CD4-positive, alpha-beta T cell treated with Interleukin-21 for 1 hour (primary cell): ENCODE measurements at places on chromosomes 13 and 19.

DNA sequence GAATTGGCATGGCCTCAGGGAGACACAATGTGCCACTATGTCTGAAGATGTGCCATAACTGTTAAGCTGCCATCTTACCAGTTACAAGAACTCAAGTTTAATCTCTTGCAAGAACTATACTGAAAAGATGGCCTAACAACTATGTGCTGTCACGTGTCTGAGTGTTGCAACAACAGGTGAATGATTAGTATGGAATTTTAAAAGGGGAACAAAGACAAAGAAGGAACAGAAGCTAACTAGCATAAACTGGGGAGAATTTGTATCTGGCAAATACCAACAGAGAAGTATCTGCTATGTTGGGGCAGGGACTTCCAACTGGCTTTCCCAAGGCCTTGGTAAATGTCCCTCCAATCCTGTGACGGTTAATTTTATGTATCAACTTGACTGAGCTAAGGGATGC, 11.5 kb upstream of the ACOD1 start:
- no peak for DNase-seq

GRCh38 chr13:75352641-75353327, 129.2 kb downstream of the TBC1D4 start:
- DNase-seq: no peak

DNA sequence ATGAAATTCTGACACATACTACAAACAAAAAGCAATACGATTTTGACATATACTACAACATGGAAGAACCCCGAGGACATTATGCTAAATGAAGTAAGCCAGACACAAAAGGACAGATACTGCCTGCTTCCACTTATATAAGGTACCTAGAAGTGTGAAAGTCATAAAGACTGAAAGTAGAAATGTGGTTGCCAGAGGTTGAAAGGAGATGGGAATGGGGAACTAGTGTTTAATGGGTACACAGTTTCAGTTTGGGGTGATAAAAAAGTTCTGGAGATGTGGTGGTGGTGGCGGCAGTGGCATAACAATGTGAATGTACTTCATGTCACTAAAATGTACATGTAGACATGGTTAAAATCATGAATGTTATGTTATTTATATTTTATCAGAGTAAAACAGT, 12.1 kb upstream of the NDFIP2 start:
- DNase-seq: no peak

DNA sequence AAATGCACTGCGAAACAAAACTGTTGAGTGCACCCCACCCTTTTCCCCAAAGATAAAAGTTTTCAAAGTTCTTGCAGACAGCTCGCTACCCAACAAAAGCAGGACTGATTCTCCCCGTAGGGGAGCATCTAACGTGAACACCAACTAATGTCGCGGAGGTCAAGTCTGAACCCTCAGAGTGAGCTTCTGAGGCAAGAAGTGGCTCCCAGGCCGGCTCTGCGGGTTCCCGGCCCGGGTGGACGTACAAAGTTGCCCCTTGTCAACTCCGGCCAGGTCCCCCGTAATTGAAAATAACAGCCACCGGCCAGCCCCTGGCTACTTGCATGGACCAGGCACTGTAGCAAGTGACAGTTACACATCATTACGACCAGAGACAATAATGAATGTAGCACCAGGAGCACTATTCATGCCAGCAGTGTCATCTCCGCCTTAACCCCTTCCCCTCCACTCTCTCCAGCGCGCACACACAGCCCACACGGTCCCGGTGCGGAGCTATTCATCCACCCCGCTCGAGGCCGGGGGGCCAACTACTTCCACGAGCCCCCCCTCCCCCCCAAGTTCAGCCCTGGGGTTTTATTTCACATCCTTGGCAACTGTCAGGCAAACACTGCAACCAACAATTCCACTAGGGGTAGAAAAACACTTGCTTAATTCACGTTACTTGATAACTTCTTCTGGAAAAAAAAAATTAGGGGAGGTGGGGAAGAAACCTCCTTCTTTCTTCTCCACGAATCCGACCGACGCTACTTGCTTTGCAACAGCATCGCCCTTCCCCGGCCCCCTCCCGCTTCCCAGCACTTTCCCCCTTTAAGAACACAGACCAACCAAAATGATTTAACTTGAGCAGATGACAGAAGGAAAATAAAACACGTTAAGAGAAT, 1.2 kb downstream of the KLF12 start:
- peak; percentile 63 for DNase-seq

- peak; percentile 92 for DNase-seq
Measured at GRCh38 chr19:18683109-18683957, at the start of gene CRTC1. Gene CRTC1, plus strand, starts transcription at chr19:18683680. Its CDS starts 23 bp downstream, at chr19:18683703.

- DNase-seq: no peak
Measured at GRCh38 chr13:21938636-21939035, 267.8 kb downstream of the FGF9 start.

GRCh38 chr19:7701654-7702457, at the start of gene FCER2:
Gene FCER2, minus strand, starts transcription at chr19:7702131. Its CDS starts 2,371 bp downstream, at chr19:7699760.
- DNase-seq: no peak

DNA sequence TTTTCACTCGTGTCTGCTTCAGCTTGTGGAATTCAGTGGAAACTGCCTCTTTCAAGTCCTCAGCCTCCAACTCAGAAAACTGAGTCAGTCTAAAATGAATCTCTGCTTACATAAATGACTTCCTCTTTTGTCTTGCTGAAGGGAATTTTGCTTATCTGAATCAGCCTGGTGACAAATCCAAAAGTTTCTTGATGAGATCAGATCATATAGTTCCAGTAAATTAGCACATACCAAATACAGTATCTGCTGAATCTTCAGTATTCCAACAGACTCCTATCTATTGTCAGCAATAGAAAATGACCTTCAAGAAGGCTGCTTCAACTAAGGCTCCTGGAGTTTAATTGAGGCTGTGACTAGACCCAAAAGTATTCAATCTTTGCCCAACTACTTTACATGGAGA, 290.0 kb downstream of the MZT1 start:
- DNase-seq: no peak

- DNase-seq: no peak
Measured at GRCh38 chr19:45423033-45423588, 606 bp downstream of the ERCC1 start.

DNA sequence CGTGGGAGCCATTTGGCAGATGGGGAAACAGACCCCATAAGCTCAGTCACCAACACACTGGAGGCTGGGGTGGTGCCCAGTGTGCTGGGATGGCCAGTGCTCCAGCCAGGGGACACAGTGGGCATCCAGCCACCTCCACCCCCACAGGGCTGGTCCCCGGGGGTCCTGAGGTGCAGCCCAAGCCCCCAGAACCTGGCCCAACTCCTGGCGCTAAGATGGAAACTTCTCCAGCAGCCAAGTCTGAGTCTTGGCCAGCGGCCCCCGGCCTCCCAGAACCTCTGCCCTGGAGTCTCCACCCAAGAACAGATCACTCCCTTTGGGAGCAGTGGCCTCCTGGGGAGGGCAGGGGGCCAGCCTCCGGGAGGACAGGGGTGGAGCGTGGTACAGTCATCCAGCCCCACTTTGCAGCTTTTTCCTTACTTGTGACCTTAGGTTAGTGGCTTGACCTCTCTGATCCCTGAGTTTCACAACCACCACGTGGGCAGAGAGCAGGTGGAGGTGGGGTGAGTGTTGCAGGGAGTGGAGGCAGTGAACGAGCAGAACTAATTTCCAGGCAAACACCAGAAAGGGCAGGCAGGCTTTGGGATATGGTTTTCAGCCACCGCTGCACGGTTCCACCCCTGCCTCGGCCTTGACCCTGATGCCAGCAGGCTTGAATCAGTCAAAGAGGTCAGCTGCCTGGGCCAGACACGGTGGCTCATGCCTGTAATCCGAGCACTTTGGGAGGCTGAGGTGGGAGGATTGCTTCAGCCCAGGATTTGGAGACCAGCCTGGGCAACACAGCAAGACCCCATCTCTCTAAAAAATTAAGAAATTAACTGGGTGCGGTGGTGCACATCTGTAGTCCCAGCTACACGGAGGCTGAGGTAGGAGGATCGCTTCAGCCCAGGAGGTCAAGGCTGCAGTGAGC, 4.3 kb upstream of the NRTN start:
- DNase-seq: no peak

GRCh38 chr13:51524829-51525566, 59.3 kb upstream of the WDFY2 start:
- no peak for DNase-seq

- no peak for DNase-seq
Measured at GRCh38 chr13:39503048-39503447, 99.9 kb downstream of the LHFPL6 start.

DNA sequence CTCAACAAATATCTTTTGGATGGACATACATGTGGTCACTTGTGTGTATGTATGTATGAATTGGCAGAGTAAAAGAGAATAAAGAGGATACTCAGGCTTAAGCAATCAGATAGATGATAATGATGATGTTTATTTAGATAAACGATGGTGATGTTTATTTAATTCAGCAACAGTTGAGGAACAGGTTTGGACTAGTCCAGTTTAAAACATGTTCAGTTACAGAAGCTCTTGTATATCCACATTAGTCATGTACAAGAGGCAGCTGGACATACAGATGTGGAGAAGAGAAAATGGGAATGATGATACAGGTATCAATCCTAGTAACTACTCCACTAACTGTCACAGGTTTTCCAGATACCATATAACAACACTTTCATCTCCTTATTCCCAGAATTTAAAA, 232.1 kb downstream of the DIAPH3 start:
- DNase-seq: no peak

- no peak for DNase-seq
Measured at GRCh38 chr19:2560369-2560768, 84.4 kb downstream of the GADD45B start.

DNA sequence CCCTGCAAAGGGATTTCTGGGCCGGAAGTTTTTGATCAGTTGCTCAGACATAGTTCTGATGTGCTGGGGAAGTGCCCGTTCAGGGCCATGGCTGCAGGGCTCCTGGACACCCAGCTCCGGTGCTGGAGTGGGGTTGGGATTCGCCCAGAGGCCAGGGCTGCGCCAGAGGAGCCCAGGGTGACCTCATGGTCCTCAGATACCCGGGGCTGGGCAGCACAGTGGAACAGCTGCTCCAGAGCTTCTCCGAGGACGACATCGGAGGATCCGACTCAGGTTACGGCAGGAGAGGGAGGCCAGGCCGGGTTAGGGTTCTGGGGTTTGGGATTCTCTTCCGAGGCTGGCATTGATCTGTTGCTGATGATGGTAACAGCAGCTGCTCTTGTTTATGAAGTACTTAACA, 20.9 kb downstream of the CARM1 start:
- no peak for DNase-seq

- DNase-seq: no peak
Measured at GRCh38 chr19:42693760-42694350, 46.4 kb downstream of the PSG3 start.

DNA sequence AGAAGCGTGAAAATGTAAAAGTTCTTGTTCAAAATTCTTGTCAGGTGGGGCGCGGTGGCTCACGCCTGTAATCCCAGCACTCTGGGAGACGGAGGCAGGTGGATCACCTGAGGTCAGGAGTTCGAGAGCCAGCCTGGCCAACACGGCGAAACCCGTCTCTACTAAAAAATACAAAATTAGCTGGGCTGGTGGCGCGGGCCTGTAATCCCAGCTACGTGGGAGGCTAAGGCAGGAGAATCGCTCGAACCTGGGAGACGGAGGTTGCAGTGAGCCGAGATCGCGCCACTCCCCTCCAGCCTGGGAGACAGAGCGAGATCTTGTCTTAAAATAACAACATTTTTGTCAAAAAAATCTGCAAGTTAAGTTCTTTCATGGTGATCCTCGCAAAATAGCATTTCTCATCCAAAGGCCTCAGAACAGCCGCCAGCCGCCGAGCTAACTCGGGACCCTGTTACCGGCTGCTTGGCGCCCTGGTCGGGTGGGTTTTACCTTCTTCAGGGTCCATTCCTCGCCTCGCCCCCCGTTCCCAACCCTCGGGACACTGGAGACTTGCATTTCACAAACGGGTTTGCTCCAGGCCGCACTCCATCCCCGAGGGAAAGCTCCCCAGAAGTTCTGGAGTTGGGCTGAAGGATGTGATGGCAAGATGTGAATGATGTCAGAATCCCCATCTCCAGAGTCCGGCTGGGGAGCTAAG, 1.6 kb downstream of the LATS2 start:
- DNase-seq: no peak

DNA sequence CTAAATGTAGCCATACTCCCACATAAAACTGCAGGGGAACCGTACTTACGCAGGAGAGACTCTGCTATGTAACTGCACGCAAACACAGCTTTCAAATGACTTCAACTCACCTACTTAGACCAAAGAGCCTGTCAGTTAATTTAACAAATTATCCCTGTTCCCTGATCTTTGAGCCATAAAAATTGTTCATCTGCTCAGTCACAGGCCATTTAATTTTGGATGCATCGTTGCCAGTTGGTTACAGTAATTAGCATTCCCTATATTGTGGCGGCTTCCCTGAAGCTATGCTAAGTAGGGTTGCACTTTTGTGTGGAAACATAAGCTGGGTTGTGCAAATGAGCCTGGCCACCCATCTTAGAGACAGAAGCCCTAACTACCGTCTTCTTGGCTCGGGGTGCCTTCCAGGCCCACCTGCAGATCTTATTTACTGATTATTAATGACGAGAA, 21.2 kb upstream of the OBI1 start:
- no peak for DNase-seq

GRCh38 chr13:113441661-113442060, 11.6 kb downstream of the ADPRHL1 start:
- DNase-seq: no peak

DNA sequence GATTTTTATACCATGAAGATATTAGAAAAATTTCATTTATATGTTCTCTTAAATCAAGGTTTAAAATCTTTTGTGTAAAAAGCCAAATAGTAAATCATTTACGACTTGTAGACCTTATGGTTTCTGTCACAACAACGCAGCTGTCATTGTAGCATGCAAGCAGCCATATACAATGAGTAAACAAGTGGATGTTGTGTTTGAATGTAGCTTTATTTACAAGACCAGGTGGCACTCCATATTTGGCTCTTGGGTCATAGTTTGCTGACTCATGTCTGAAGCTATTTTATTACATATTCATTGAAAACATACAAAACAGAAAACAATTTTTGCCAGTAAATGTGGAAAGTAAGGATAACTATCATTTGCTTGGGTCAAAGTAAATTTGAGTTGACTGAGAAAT, 930.8 kb downstream of the SLITRK5 start:
- DNase-seq: no peak

DNA sequence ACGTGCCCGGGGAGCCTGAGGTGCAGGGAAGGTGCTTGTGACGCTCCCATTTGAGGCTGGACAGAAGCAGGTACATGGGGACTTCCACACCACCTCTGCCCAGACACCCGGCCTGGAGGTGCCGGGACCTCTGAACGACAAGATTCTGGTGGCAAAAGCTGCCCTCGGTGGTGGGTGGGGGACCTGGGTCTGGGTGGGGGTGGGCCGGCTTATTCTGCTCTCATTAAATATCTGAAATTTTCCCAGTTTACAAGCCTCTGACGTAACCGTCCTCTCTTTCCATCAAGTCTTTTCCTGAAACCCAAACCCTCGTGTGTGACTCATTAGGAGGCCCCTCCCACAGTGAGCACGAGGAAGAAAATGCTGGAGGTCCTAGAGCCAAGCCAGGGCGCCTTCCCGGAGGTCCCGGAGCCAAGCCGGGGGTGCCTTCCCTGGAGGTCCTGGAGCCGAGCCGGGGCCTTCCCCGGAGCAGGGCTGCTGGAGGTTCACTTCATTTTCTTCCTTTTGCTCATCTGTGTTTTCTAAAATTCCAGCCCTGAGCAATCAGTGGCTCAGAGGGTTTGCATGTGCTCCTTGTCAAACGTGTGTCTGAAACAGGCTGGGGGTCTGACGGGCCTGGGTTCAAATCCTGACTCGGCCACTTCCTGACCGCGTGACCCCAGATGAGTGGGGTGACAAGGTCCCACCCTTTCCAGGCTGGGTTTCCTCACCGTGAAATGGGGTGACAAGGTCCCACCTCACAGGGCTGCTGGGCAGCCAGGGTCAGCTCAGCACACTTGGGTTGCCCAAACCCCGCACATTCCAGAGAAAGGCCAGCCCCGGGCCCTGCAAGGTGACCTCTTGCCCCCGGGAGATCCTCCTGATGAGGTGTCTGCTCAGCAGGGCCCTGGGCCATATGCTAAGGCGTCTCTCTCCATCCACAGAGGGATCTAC, 10.0 kb downstream of the CFD start:
- DNase-seq: no peak
